ENCODE measurements at places on chromosomes 11 and 22.

DNA sequence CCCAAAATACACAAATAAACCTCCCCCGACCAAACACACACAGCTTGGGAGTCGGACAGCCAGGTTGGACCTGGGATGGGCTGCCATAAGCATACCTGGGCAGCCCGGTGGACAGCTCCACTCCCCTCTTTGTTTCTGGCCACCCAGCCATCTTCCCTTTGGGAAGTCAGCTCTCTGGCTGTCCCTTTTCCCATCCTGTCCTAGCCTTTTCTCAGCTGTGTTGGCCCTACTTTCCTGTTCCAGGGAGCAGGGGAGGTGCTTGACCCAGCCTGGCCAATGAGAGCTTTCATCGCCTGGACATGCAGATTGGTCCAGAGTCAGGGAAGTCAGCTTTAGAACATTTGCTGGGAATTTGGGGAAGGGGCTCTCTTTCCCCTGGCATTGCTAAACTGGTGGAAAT lies 68.7 kb upstream of the NECTIN1 start:
- DNase-seq, result no peak

DNA sequence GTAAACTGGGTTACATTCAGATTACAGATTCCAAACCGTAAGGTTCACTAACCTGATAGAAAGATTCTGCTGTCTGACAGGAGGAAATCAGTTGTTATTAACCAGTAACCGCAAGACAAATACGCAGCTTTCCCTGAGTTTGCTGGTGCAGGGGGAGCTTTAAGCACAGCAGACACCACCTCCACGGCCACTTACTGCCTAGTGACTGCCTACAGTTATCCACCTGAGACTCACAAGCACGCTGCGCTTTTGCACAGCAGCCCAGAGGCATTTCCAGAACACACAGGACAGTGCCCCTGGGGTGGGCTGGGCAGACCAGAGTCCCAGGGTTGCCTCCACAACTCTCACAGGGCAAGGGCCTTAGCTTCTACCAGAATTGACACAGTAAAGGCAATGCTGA lies 90.9 kb downstream of the CTTN start:
- no peak for DNase-seq

GRCh38 chr11:45935349-45936064 lies 13.1 kb downstream of the LARGE2 start:
- no peak for DNase-seq

GRCh38 chr11:48077251-48077650 lies 96.9 kb downstream of the PTPRJ start:
- DNase-seq, result no peak

DNA sequence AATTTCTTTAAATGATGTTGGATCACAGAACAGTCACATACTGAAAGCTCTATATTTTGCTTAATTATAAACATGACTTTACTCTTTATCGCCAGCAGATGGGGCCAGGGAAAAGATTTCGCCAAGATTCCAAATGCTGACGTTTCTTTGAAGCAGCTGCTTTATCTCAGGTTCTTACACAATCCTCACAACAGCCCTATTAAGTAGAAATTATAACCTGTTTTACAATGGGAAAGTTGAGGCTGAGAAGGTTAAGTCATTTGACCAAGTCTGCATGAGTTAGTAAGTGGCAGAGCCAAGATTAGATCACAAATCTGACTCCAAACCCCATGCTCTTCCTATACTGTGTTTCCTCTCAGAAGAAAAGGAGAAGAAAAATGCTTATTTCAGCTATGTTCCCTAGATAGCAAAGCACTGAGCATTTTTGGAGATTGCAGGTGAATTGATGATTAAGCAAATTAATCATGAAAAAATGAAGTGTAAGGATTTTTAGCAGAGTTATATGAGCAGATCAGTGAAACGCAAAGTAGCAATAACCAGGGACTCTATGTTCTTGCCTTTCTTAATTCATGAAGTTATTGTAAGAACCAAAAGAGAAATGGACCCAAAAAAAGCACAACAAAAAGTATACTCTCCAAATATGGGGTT lies 79.0 kb downstream of the AASDHPPT start:
- DNase-seq, result peak; percentile 59

- no peak for DNase-seq
Observed at GRCh38 chr11:102476069-102476468, 23.5 kb upstream of the TMEM123 start.
